Gastroesophageal sphincter (tissue), 4 donors: ENCODE measurements at places on chromosomes 12 and 14.

- ATAC-seq: no peak
Measured at GRCh38 chr12:5016526-5016925, 27.2 kb upstream of the KCNA5 start.

DNA sequence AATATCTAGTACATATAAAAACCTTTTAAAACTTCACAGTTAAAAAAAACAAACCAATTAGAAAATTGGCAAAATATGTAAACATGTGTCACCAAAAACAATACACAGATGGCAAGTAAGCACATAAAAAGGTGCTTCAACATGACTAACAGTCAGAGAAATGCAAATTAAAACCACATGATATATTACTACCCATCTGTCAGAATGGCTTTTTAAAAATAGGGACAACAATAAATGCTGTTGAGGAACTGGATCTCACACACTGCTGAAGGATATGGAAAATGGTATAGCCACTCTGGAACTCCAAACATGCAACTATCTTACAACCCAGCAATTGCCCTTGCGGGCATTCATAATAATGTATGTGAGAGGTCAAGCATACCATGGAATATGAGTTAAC, 1153.6 kb downstream of the FLRT2 start:
- ATAC-seq: no peak

- ATAC-seq: no peak
Measured at GRCh38 chr12:6854036-6854435, 2.1 kb downstream of the USP5 start.

DNA sequence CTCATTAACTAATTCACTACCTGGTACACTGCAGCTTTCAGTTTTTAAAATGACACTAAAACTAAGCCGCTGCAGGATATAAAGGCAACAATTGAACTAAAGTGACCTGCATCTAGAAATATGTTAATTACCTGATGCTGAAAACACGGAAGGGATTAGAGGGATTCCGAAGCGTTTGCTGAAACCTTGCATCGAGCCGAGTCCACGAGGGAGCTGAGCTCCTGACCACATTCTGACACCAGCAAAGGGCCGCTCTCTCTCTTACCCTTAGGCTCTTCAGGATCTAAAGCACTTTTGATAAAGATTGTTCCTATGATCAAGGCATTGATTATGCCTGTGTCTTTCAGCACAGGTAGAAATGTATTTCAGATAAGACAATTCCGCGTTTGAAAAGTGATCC, 59.5 kb upstream of the CDKN3 start:
- ATAC-seq: no peak
